Regular cardiac myocyte (primary cell): ENCODE measurements at places on chromosomes 7 and 10. TPM values are rescaled to one million over a fixed set of nuclear protein-coding genes. Genes with fewer than 3 reads are reported as not detected.

Gene RSPH10B
- under 0.01 and 0.56 TPM in 2 replicates for total RNA-seq

Gene SLC26A5
- total RNA-seq = not detected in 2 replicates

Gene GIMAP5
- total RNA-seq = 0.28 and 0.38 TPM in 2 replicates

Gene SFTPA1
- total RNA-seq = not detected in 2 replicates

Gene LARP4B
- 16.1 and 32.0 TPM in 2 replicates for total RNA-seq

Gene SFMBT2
- total RNA-seq = 0.19 and 0.28 TPM in 2 replicates
